ENCODE measurements at places on chromosomes 5 and 9.

GRCh38 chr5:177469750-177470525, 3.5 kb downstream of the DBN1 start:
- no peak for DNase-seq

GRCh38 chr5:122690266-122690665, 84.6 kb upstream of the SNX2 start:
- no peak for DNase-seq

DNA sequence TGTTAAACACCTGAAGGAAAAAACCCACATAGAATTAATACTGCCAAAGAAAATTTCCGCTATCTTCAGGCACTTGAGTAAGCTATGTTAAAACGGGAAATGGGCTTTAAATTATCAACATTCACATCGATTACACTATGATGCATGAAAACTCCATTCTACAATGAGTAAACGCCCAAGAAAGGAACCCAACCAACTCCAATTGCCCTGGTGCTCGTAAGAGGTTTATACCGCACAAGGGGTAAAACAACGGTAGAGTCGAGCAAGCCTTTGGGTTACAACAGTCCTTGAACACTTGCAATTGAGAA, 1.0 kb downstream of the AGTPBP1 start:
- no peak for DNase-seq

DNA sequence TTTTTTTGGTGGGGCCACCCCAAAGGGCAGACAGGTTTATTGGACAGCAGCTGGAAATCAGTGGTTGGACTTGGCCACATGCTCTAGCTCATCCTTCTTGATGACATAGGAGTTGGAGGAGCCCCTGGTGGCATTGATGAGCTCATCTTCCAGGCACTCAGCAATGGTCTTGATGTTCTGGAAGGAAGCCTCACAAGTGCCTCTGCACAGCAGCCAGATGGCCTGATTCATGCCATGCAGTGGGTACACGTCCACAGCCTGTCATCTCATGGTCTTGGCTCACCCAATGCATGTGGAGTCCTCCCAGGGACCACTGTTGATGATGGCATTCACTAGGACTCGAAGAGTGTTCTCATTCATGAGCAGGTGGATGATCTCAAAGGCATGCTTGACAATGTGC, 11.3 kb upstream of the RCL1 start:
- no peak for DNase-seq

DNA sequence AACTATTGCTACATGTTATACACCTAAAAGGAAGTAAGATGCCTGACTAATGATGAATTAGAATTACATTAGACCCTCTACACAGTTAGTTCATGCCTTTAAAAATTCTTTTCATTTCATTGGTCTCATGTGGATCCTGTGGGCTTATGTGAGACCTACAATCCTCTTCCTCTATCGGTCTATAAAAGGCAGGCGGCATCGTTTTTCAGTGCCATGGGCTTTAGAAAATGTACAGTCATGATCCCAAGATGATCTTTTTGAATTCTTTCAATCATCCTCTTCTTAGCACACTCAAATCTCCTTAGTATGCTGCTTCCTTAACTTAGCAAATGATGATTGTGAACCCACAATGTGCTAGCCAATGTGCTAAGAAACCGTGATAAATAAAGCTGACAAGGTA, 193.9 kb downstream of the ZNF608 start:
- DNase-seq = no peak

DNA sequence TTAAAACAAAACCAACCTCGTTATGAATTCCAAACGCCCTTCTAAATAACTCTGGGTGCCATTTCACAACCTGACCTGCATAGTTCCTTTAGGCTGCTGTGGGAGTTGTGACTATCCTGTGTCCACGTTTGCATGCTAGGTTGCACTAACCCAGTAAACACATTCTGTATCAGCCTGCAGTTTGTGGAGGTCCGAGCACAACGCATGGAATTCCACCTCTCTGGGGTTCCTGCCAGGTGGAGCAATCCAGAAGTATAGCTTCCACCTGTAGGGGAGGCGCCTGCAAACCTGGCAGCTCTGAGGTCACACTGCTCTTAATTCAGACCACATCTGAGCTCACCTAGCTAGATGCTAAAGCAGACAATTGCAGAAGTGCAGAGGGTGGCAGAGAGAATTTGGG, 57.2 kb downstream of the MARCHF3 start:
- no peak for DNase-seq

DNA sequence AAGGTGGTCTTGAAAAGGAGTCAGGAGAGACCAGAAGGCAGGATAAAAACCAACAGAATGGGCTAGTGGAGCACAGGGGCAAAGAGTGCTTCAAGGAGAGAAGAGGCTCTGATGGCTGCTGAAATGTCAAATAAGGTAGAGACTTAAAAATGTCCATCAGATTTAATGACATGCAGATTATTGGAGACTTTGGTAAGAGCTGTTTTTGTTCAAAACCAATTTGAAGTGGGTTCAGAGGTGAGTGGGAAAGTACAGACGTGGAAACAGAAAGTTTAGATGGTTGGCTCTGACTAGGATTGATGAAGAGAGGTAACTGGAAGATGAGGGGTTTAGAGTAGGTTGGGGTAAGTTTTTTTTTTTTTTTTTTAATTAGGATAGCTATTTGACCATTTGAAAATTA, 14.1 kb downstream of the SLC25A46 start:
- no peak for DNase-seq
